ENCODE measurements at places on chromosomes 6 and 20.

GRCh38 chr6:52135217-52135616, 47.8 kb upstream of the PKHD1 start:
- no peak for DNase-seq

GRCh38 chr6:125753218-125753936, 3.9 kb downstream of the HEY2 start:
- DNase-seq = no peak

- DNase-seq = no peak
Measured at GRCh38 chr20:51460163-51460562, 82.4 kb downstream of the NFATC2 start.

- DNase-seq = no peak
Measured at GRCh38 chr6:42818878-42819277, 37.0 kb downstream of the BICRAL start.

DNA sequence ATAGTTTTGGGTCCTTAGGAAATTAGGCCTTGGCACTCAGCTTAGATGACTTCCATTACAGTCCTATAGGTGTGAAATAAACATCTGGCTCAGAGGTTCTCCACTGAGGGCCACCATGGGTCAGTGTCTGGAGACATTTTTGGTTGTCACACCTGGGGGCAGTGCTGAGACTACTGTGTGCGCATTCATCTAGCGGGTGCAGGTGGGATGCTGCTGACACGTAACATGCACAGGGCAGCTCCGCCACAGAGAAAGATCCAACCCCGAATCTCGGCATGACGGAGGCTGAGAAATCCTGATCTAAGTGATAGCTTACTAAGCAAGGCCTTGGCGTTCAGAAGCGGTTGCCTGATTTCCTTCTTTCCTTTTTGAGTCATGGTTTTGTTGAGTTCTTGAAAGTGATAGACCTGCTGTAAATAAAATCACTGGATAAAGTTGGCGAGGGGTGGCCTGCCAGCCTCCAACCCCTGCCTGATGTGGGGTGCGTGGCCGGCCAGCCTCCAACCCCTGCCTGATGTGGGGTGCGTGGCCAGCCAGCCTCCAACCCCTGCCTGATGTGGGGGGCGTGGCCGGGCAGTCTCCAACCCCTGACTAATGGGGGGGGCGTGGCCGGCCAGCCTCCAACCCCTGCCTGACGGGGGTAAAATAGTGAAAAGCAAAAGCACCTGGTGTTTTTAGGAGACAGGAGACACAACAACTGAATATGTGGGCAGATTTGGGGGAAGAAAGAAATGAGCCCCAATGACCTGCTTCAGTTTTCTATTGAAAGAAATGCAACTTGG, 158.1 kb downstream of the CDH26 start:
- DNase-seq = no peak

GRCh38 chr6:26604026-26604425, 7.3 kb downstream of the ABT1 start:
- no peak for DNase-seq

GRCh38 chr6:3732345-3733141, 19.0 kb downstream of the PXDC1 start:
- DNase-seq = peak; percentile 49

DNA sequence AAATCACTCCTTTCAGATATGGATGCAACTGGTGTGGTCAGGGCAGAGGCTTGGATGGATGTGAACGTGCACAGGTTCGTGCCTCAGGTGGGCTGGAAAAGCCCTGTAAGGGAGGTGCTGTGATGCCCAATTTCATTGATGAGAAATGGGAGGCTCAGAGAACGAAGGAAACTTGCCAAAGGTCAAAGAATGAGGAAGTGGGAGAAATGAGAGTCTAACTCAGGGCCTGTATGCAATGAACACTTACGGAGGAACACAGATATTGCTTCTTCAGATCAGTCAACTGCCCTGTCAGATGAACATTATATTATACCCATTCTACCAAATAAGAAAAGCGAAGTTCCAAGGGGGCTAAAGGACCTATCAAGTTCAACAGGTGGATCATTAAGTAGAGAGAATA, 134.7 kb downstream of the RCAN2 start:
- no peak for DNase-seq

GRCh38 chr6:24766680-24767462, 7.9 kb upstream of the GMNN start:
- DNase-seq = no peak

DNA sequence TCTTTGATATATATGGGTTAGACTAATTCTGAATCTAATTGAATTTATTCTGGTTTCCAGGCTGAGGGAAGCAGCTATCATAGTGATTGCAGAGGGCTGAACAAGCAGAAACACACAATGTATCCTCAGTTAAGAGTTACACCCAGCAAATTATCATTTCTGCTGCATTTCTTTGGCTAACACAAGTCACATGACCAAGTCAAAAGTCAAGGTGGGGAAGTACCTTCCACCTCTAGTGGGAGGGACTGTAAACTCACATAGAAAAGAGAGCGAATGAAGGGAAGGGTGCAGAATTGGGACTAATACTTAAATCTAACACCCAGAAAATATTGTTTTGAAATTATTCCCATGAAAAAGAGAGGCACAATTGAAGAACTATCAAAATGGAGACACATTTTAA, 719.7 kb upstream of the MMS22L start:
- no peak for DNase-seq

GRCh38 chr6:105646391-105646867, 243.5 kb upstream of the PREP start:
- no peak for DNase-seq

- DNase-seq = no peak
Measured at GRCh38 chr6:16511723-16512489, 249.4 kb downstream of the ATXN1 start.

- DNase-seq = no peak
Measured at GRCh38 chr20:8293750-8294149, 161.7 kb downstream of the PLCB1 start.

DNA sequence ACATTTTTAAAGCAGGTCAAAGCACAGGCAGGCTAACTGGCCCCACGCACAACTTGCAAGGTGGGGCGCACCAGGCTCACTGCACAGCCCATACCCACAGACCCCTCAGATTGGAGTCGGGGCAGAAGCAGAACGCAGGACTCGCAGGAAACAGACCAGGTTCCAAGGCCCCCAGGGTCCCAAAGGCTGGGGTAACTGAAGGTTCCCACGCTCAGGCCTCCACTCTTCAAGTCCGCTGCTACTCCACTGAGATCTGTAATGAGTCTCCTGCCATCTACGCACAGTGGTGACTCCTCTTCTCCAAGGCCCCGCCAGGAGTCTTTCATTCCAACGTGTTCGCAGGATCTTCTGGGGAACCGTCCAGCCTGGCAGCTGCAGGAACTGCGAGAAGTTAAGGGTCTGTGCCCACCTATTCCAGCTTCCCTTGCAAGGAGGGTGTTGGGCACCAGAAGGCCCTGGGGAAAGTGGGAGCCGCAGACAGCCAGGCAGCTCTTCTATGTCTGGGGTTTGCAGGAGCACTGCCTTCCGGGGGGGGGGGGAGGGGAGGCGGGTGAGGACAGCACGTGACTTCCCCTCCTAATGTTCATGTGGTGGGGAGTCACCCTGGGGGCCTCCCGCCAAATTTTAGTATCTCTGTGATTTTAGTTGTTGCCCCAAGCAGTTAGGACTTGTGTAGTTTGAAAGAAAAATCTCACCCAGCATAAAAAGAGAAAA, 2.0 kb upstream of the TAF4 start:
- DNase-seq = peak; percentile 37

DNA sequence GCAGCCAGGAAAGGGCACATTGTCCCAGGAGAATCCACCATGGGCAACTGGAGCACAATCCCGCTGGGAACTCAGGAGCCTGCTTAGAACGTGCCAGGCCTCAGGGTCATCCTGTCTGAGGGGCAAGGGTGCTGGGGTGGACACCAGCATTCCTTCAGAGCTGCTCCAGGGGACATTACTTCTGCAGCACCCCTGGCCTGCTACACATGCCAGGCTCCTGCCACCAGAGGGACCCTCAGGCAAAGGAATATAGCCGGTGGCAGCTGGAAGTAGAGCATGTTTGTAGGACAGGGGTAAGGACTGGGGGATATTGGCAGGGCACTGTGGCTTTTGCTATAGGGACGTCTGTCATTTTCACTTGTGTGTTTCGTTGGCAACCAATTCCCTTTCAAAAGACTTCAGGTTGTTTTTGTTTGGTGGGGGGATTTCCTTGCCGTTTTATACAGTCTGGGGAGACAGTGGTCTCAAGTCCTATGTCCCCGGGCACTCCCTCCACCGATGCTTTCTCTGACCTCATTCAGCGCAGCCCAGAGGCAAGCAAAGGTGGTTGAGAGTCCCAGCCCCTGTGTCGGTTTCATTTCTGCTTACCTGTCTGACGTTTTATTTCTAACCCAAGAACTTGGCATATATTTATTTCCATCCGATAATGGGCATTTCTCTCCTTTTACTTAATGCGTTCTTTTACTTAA, 130.8 kb downstream of the JPH2 start:
- DNase-seq = peak; percentile 54

- DNase-seq = no peak
Measured at GRCh38 chr6:26543953-26544352, 5.8 kb downstream of the HMGN4 start.

GRCh38 chr6:97059473-97059872, 134.9 kb downstream of the KLHL32 start:
- no peak for DNase-seq

DNA sequence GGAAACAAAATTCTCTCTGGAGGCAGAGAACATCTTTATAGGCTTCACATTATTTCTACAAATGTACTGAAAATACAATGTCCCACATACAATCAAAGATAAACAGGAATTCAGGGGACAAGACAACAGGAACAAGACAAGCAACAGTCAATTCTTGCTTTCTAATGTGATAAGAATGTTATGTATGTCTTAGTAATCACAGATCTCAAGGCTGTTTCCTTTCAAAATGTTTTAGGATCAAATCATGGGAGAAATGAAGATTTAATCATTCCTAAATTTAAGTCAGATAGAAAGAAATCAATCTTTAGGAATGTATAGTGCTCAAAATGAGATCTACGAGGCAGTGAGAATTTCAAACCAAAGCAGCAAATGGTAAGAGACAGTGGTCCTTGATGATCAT, 32.1 kb downstream of the NEDD9 start:
- no peak for DNase-seq

- no peak for DNase-seq
Measured at GRCh38 chr6:35120746-35121145, 20.4 kb downstream of the TCP11 start.

- DNase-seq = no peak
Measured at GRCh38 chr6:159254186-159254585, 85.0 kb downstream of the FNDC1 start.

- DNase-seq = no peak
Measured at GRCh38 chr20:36320898-36321695, 15.0 kb downstream of the DLGAP4 start.

DNA sequence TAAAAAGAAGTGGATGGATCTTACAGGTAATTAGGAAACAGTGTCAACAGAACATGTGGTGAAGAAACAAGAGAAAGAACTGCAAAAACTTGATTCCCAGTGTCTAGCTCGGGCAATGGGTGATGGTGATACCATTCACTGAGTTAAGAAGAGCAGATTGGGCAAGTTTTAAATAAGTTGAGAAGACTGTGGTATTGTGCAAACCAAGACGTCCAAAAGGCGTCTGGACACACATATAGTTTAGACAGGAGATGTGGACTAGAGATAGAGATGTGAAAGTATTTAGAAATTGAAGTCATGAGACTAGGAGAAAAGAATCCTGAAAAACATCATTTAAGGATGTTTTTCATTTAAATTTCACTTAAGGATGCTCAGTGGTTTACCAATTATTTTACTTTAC, 53.9 kb downstream of the CDK19 start:
- no peak for DNase-seq

DNA sequence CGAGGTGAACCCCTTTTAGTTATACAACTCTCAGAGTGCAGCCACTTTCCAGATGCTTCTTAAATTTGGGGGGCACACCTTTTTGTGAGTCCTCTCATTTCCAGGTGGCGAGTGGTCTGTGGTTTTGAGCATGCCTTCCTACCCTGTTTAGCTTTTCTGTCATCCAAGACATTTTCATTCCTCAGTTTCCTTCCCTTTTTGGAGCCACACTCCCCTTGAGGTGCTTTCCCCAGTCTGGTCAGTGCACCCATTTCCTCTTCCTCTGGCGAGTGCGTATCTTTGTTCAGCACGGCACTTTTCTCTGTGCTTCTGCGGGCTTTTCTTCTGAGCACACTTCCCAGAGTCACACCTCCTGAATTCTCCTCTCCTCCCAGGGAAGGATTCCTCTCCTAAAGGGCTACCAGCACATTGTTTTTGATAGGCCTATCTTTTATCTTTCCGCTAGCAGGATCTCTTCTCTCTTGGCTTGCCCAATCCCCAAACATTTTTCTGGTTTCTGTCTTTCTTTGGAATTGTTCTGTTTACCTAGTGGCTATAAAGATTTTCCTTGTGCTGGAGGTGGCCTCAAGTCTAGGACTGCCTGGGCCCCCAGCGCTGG, 1.4 kb downstream of the PHF20 start:
- no peak for DNase-seq

DNA sequence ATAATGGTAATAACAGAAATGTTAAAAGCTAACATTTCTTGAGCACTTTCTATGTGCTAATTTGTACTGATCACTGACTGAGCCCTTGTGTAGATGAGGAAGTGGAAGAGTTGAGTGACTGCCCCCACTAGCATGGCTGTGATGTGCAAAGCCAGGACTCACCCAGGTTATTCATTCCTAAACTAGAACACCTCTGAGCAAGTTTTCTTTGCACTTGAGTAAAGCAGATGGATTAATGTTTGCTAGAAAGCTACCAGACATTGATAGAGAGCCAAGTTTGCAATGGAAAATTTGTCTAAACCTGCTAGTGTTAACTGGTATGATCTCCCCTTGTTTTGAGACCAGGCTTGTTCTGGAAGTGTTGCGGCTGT, 467.4 kb upstream of the PLCB4 start:
- DNase-seq = no peak

- DNase-seq = no peak
Measured at GRCh38 chr20:46691196-46691595, 2.0 kb upstream of the TP53RK start.

GRCh38 chr6:247351-247750, 44.9 kb upstream of the DUSP22 start:
- DNase-seq = no peak

DNA sequence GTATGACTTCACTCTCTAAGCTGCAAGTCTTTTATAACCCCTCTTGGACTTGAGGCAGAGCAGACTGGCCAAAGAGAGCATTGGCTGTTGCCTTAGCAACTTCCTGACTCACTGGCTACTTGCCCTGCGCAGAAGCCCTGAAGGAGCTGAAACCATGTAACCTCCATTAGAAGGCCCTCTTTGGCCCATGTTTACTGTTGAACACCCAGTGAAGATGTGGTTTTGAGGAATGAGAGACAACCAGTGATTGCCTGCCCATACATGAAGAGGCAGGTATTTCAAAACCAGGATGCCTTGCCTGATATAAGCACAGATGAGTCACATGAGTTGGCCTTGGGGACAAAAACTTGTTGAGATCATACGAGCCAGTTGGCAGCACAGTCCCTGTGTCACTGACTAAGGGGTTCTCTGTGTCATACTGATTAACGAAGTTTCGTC, 182.5 kb downstream of the EDN1 start:
- DNase-seq = no peak

GRCh38 chr6:131001111-131001736, 61.8 kb downstream of the EPB41L2 start:
- DNase-seq = no peak

All from activated naive CD4-positive, alpha-beta T cell (primary cell).